ENCODE measurements at places on chromosomes 1 and 21.

GRCh38 chr1:230159580-230159979 lies 92.5 kb downstream of the GALNT2 start:
- no peak for DNase-seq

DNA sequence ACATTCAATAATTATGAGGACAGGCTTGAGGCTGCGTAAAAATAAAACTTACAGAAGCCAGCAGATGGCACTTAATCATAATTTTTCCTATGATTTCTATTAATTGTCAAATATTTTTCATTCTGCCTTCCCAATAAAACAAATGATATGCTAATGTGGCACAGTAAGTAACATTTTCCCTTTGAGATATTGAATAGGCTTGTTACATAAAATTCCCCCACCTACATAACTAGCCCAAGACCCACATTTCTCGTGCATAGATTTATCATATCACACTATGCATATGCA lies 55.4 kb upstream of the PTGFRN start:
- peak; percentile 13 for DNase-seq

DNA sequence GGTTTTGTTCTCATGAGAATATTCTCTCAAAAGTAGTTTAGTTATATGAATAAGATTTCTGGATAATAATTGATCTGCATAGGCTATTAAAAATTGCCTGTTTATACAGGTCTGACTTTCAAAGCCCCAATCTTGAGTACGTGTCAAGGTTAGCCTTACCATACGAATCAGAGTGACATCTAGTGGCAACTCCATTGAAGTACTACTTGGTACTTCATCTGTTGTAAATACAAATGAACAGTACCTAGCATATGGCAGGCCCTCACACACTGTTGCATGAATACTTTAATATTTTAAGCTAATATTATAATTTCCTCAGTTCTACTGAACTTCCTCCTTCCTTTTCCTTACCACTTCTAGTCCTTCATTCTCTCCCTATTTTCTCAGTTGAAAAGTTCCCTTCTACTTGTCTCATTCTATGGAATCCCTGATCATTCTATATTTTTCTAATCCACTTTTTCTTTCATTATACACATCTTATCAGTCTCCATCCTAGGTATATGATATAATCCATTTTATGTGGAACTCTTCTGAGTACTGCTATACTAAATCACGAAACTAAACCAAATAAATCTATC lies 101.2 kb downstream of the AKT3 start:
- DNase-seq: peak; percentile 81

DNA sequence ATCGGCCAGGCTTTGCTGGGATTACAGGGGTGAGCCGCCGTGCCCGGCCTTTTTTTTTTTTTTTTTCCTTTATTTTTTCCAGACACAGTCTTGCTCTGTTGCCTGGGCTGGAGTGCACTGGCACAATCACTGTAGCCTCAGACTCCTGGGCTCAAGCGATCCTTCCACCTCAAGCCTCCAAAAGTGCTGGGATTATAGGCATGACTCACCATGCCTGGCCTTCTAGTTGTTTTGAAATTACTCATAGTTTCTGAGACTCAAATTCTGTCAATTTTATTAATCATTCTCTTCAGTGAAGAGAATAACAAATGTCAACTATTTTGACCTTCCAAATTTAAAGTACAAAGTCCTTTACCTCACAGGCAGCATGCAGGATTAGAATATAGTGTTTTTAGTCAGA lies 374.5 kb downstream of the PLA2G4A start:
- no peak for DNase-seq

DNA sequence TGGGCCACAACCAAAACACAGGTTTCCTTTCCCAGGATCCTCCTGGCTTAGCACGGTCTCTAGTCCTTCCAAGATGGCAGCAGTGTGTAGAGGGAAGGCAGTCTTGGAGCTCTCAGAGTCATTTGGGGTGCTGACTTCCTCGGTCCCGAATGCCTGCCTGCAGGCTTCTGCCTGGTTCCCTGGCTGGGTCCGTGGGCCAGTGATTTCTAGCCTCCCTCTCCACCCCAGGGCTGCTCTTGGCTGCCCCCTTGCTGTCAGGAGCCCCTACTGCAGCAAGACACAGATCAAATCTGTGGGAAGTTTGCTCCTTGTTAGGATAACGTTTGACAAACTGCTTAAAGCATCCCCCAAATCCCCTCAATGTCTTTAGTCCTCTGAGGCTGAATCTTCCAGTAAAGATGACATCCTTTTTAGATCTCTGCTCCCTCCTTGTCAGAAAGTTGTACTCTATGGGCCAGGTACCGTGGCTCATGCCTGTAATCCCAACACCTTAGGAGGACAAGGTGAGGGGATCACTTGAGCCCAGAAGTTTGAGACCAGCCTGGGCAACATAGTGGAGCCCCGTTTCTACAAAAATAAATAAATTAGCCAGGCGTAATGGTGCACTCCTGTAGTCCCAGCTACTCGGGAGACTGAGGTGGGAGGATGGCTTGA lies 272.5 kb downstream of the RRAGC start:
- DNase-seq: peak; percentile 55

DNA sequence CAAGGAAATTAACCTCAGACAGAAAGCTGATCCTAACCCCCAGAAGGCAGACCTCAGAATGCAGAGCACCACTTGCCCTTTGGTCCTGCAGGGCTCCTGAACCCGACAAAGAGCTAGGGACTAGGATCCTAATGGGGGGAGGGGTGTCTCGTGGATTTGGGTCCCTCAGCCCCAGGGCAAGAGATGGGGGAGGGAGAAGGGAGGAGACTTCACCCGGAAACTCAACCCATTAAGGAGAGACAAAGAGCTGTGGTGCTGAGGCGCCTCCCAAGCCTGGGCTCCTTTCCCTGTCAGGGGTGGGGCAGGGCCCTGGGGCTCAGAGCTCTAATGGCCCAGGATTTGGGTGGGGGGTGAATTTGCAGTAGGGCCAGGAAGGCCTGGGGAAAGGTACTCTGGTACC lies 2.9 kb downstream of the NECTIN4 start:
- no peak for DNase-seq

DNA sequence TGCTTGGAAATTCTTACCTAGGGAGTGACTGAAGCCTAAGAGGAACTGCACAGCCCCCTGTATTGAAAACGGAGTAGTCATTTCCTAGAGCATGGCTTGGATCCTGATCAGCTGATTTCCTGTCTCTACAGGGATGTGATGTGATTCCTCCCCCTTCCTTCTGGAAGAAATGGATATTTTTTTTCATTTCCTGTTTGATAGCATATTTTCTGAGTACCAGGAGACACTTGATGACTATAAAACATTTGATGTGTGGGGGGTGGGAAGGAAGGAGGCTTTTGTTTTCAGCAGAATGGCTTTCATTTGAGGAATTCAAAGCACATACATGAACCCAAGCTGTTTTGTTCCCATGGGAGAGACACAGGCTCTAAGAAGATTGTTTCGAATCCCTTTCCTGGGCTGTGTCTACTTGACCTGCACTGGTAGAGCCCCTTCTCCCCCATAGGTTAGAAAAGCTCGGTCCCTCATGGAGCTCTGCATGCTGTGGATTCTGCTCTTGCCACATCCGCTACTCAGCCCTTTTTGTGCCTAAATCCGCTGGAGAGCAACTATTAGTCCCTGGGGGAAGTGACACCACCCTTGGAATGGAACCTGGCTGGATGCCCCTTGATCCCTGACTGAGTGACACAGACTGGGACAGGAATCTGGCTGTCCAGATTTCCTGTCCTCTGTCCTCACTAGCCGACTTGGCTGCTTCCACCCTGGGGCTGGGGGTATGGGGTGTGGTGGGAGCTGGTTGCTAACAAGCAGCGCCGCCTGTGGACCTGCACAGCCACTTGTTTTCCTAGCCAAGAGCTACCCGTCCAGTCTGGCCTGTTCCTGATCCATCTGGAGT lies 71.8 kb upstream of the MACF1 start:
- no peak for DNase-seq

GRCh38 chr1:54273795-54274163 lies 73.8 kb downstream of the MRPL37 start:
- no peak for DNase-seq

DNA sequence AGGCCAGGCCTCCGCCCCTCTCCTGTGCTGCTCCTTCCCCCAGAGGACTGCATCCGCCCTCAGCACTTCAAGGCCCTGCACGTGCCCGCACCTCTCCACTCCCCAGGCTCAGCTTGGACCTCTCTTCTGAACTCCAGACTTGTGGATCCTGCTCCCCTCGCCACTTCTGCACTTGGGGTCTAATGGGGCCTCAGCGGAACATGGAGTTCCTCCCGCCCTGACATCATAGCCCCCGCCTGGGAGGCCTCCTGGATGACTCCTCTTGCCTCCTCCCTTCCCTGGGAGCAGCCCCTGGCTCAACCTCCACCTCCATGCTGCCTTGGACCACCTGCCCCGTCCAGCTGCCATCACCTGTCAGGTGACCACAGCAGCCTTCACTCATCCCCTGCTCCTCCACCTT lies 10.1 kb downstream of the OXCT2 start:
- no peak for DNase-seq

GRCh38 chr1:173330149-173330951 lies 123.2 kb upstream of the TNFSF4 start:
- DNase-seq: peak; percentile 77

- peak; percentile 57 for DNase-seq
These were observed 55.8 kb downstream of the SLC9A1 start for GRCh38 chr1:27099135-27099586.

Measured in suppressor macrophage treated with lipopolysaccharide for 1 hour (primary cell).